H9 (cell line): ENCODE measurements at places on chromosomes 1 and 21. TPM values are rescaled to one million over a fixed set of nuclear protein-coding genes. Genes with fewer than 3 reads are reported as not detected.
A peak's percentile ranks its signal among the peaks of the same experiment; 100 is the strongest.

- peaks cover 7% of the 10 kb centered on the region; the same call in 1 of the 2 replicates for H3K4me1 ChIP-seq
- H3K36me3 ChIP-seq, result no peaks in the 10 kb centered on the region
- H3K27ac ChIP-seq, result no peak overlapping the region
- no peaks in the 10 kb centered on the region for H3K27me3 ChIP-seq
Observed at GRCh38 chr1:200072636-200073285, 45.3 kb downstream of the NR5A2 start.

DNA sequence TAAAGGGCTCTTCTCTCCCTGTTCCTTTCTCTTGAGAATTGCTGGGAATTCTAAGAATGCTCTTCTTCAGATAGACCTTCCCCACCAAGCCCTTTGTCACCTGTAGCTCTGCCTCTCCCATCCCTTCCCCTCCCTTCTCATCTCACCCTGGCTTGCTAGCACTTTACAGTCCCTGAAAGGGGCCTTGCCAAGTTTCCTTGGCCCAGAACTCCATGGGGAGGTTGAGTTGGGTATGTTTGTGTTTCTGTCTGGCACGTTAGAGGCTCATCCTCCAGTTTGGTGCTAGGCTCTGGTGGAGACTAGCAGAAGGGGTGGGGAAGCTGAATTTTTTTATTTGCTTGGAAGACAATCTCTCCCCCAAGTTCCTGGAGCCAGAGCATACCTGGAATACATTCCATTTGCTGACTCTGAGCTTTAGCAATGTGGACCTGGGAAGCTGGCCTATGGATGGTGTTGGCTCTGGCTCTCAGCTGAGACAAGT, 4.9 kb downstream of the CGN start:
- H3K27ac ChIP-seq, result peak overlapping the region; percentile 31
- no peaks in the 10 kb centered on the region for H3K27me3 ChIP-seq
- no peak overlapping the region for H3K4me3 ChIP-seq
- peaks cover 15% of the 10 kb centered on the region; the same call in 1 of the 2 replicates for H3K4me1 ChIP-seq

DNA sequence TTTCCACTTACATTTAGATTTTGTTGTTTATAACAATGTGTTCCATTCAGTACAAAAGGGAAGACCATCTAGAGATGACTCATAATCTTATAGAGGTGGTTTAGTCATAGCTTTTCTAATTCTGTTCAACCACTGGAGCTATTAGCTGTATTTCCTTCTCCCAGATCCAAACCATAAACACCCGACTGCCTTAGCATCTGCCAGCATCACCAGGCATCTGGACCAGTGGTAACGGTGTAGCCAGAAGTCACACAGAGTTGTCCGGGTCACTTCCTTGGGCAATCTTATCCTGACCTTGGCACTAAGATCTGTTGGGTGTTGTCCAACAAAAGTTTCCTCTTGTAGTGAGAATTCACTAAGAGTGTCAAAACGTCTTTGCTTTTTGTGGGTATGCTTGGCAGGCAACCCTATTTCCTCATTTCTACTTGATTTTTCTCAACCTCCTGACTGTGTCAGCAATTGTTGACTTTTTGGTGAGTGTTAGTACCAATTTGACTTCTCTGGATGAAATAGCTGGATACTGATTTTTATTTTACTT, 372.1 kb upstream of the B3GALT2 start:
- no peak for DNase-seq
- peaks cover 2% of the 10 kb centered on the region; the same call in 1 of the 2 replicates for H3K4me1 ChIP-seq
- H3K27me3 ChIP-seq, result no peaks in the 10 kb centered on the region
- H3K27ac ChIP-seq, result no peak overlapping the region

GRCh38 chr1:204837440-204838084, 33.1 kb upstream of the NFASC start:
- peak; percentile 76 for DNase-seq
- no peak overlapping the region for H3K27ac ChIP-seq
- H3K4me3 ChIP-seq, result no peak overlapping the region

DNA sequence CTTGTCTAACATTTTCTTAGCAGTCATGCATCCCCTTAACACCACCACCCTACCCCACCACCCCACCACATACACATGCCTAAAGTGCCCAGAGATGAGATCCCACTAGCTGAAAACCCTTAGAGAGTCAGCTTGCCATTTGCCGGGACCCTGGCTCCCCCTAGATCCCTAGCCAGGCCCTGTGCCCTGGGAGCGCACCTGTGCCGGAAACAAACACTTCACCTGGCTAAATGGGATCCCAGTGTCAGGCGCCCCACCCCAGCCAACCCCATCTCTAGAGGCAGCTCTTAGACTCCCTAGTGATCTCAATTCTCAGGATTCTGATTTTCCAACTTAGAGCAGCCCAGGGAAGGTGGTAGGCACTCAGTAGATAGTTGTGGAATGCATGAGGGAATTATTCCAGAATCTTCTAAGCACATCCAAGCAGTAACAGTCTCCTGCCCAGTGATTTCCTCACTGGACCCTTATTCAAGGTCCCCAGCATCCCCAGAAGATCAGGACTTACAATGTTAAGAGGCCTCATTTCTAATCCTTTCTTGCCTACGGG, 105.2 kb downstream of the LAMC2 start:
- no peak for DNase-seq
- peaks cover 4% of the 10 kb centered on the region for H3K36me3 ChIP-seq
- no peak overlapping the region for H3K4me3 ChIP-seq
- H3K27ac ChIP-seq, result no peak overlapping the region
- peaks cover 10% of the 10 kb centered on the region; the same call in 1 of the 2 replicates for H3K4me1 ChIP-seq

- no peaks in the 10 kb centered on the region for H3K27me3 ChIP-seq
- peak overlapping the region; percentile 12; the same call in 1 of the 3 replicates for H3K4me3 ChIP-seq
- DNase-seq, result no peak
Observed at GRCh38 chr21:32389337-32390015, 3.3 kb downstream of the URB1 start.

DNA sequence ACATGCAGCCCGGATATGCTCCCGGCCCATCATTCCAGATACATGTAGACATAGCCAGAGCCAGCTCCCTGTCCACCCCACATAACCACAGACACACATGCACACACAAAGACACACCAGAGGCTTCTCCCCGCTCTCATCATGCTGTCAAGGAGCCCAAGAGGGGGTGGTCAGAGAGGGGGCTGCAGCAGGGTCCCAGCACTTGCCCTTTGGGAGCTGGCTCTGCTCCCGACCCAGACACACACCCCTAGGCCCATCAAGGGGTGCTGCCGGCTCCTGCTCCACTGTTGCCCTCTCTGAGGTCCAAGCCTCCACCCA, 2.6 kb downstream of the PTAFR start:
- no peak overlapping the region for H3K27ac ChIP-seq
- no peaks in the 10 kb centered on the region for H3K36me3 ChIP-seq
- DNase-seq, result no peak
- H3K27me3 ChIP-seq, result no peaks in the 10 kb centered on the region
- H3K4me1 ChIP-seq, result no peaks in the 10 kb centered on the region

DNA sequence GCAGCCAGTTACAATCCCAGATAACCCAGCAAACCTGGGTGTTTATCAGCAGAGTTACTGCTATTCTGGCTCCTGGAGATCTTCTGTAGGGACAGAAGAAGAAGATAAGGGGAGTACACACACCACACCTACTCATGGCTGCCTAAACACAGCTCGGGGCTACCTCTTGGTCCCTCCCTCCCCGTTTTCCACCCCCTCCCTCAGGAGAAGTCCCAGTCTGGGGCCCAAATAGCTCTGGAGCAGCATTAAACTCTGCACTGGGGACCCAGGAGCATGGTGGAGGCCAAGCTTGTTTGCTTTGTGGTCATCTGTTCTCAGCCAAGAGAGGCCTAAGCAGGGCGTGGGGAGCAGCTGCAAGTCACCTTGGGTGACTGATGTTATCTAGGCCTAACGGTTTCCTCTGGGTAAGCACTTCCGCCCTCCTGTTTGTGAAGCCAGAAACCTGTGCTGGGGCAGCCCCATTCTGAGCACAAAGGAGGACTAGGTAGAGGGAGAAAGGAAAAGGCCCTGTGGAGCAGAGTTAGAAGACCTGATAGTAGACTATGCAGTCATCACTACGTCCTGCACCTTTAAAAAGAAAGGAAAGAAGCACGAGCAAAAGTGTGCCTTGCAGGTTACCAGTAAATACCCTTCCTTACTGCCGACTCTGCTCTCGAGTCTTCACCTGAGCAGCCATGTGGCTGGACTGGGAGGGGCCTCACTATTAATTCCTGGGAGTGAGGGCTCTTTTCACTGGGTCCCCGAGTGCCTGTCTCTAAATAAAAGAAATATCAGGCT, 2.0 kb upstream of the RCSD1 start:
- no peak overlapping the region for H3K27ac ChIP-seq

DNA sequence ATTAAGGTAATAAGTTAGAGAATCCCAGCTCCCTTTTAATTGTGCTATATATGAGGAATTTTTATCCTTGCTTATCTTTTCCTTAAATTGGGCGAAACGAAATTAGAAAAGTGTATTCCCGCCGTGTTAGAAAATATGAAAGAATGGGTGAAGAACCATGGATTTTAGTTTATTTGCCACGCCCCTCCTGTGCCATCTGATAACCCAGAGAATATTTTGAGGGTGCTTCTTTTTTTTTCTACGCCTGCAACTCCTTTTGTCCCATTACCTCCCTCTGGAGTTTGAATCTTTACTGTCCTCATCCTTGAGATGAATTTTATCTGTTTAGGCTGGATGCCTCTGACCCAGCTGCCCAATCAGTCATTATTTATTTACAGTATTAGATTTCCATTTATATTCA, 1.6 kb downstream of the TLCD4 start:
- no peaks in the 10 kb centered on the region; the same call in 1 of the 2 replicates for H3K27me3 ChIP-seq
- H3K4me1 ChIP-seq, result no peaks in the 10 kb centered on the region
- no peak for DNase-seq
- no peaks in the 10 kb centered on the region for H3K36me3 ChIP-seq
- H3K4me3 ChIP-seq, result peak overlapping the region; percentile 89
- no peak overlapping the region for H3K27ac ChIP-seq

DNA sequence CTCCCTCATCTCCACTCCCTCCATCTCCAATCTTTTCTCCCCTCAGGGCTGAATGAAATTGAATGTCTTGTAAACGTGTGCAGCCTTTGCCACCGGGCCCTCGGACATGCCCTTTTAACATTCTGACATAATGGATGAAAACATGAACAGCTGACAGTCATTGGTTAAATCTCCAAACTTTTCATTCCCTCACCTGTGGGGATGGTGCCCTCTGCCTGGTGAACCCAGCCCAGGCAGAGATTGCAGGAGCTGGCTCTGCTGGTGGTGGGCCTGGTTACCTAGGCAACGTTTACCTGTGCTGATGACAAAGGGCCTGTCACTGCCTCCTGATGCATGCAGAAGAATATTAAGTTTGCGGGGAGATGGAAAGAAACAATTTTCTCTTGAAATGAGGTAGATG, 21.3 kb downstream of the ST6GALNAC3 start:
- no peak overlapping the region for H3K27ac ChIP-seq
- H3K4me1 ChIP-seq, result peaks cover 6% of the 10 kb centered on the region; the same call in 1 of the 2 replicates
- peak; percentile 75 for DNase-seq

- H3K36me3 ChIP-seq, result peaks cover 23% of the 10 kb centered on the region; the same call in 2 of the 3 replicates
- no peaks in the 10 kb centered on the region for H3K4me1 ChIP-seq
- H3K27me3 ChIP-seq, result no peaks in the 10 kb centered on the region
- H3K27ac ChIP-seq, result no peak overlapping the region
Observed at GRCh38 chr1:7989762-7990428, 28.4 kb downstream of the PARK7 start.

GRCh38 chr1:109976762-109977161, 7.8 kb upstream of the AHCYL1 start:
- H3K4me3 ChIP-seq, result no peak overlapping the region
- no peaks in the 10 kb centered on the region for H3K27me3 ChIP-seq
- H3K4me1 ChIP-seq, result no peaks in the 10 kb centered on the region
- no peak overlapping the region for H3K27ac ChIP-seq
- DNase-seq, result no peak

- no peak overlapping the region for H3K4me3 ChIP-seq
- H3K4me1 ChIP-seq, result no peaks in the 10 kb centered on the region
- H3K27ac ChIP-seq, result no peak overlapping the region
- H3K27me3 ChIP-seq, result no peaks in the 10 kb centered on the region
Observed at GRCh38 chr1:30774550-30775432, 17.2 kb upstream of the LAPTM5 start.

DNA sequence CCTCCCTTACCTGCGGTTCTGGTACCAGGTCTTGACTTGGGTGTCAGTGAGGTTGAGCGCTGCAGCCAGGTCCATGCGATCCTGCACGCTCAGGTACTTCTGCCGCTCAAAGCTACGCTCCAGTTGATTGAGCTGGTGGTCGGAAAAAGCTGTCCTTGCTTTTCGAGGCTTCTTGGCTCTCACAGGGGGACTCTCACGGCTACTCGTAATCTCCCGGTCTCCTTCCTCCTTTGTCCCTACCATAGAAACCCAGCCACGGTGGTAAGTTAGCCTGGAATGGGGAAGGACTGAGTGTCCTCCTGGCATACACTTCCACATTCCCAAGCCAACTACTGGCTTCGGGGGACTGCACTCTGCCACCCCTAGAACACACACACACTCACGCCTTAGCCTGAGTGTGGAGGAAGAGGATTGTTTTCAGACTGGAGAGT, 2.6 kb downstream of the BARHL2 start:
- no peaks in the 10 kb centered on the region; the same call in 2 of the 3 replicates for H3K36me3 ChIP-seq
- H3K4me1 ChIP-seq, result peaks cover 2% of the 10 kb centered on the region; the same call in 1 of the 2 replicates
- DNase-seq, result peak; percentile 46
- H3K4me3 ChIP-seq, result no peak overlapping the region

- no peaks in the 10 kb centered on the region for H3K27me3 ChIP-seq
- no peak for DNase-seq
- no peaks in the 10 kb centered on the region for H3K36me3 ChIP-seq
- H3K4me1 ChIP-seq, result no peaks in the 10 kb centered on the region
- H3K27ac ChIP-seq, result no peak overlapping the region
Observed at GRCh38 chr1:83849191-83850061, 149.5 kb downstream of the TTLL7 start.

DNA sequence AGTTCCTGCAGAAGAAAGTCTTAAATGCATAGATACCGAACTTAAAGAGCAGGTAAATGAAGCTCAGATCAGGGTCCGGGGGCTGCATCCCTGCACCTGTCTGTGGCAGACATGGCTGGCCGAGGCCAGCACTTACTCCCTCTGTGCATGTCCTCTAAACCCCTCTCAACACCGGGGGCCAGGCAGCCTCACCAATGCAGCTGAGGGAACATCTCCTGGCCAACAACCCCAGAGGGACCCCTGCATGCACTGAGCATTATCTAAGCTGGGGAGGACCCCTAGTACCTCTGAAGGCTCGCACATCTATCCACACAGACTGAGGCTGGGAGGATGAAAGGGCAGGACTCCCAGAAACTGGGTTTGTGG, 18.4 kb downstream of the TTC34 start:
- H3K36me3 ChIP-seq, result no peaks in the 10 kb centered on the region
- H3K27me3 ChIP-seq, result no peaks in the 10 kb centered on the region
- no peaks in the 10 kb centered on the region for H3K4me1 ChIP-seq
- no peak overlapping the region for H3K27ac ChIP-seq
- no peak for DNase-seq
- no peak overlapping the region for H3K4me3 ChIP-seq

Gene SYCP1
- not detected in 2 replicates for total RNA-seq

Gene CCDC185
- not detected in 2 replicates for total RNA-seq

Gene IQGAP3
- 24.5 and 24.7 TPM in 2 replicates for total RNA-seq

Gene CRNN
- total RNA-seq, result not detected in 2 replicates

Gene RXFP4
- not detected in 2 replicates for total RNA-seq
